ENCODE measurements at places on chromosomes 4 and X. TPM values are rescaled to one million over a fixed set of nuclear protein-coding genes. Genes with fewer than 3 reads are reported as not detected.

DNA sequence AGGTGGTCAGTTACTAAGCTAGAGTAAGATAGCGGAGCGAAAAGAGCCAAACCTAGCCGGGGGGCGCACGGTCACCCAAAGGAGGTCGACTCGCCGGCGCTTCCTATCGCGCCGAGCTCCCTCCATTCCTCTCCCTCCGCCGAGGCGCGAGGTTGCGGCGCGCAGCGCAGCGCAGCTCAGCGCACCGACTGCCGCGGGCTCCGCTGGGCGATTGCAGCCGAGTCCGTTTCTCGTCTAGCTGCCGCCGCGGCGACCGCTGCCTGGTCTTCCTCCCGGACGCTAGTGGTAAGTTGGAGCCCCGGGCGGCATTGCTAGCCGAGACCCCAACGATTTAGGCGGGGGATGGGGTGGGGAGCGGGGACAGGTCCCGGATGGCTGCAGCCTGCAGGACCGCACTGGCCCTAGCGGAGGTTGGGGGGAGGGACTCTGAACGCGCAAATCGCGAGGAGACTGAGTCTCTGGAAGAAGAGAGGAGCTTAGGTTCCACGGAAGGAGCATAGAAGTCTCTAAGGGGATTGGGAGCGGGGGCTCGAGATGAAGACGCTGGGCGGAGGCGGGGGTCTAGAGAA is 573 bp downstream of the HTR2C start:
- DNase-seq = no peak

DNA sequence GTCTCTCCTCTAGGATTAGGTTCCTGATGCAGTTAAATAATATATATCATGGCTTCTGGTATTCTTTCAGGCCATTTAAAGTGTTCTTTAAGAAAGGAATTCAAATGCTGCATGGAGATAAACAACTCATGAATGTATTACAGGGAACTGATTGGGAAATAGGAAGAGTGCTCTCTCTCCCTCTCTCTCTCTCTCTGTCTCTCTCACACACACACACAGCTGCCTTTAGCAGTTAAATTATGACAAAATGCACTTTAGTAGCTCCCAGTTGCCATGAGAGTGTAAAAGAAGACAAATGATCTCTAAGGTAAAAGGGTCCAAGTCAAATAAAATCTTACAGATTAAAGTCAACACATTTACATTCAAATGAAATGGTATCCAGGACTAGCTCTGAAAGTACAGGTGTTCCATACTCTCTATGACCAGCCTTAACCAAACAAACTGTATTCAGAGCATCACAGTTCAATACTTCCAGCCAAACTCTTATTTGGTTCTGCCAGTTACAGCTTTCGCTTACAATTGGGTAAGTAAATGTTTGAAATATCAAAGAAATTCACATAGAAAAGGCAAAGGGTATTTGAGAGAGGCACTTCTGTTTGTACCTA is 94.7 kb upstream of the CXXC4 start:
- no peak for DNase-seq

GRCh38 chr4:9970399-9971011 is 50.8 kb downstream of the SLC2A9 start:
- DNase-seq = no peak

- DNase-seq = no peak
Measured at GRCh38 chr4:173448608-173449379, 49.9 kb upstream of the SCRG1 start.

GRCh38 chrX:1614927-1615326 is at the start of gene ASMT:
Gene ASMT (plus strand): TSS chrX:1615059. CDS start chrX:1615200, 141 bp downstream.
- DNase-seq = no peak

- DNase-seq = peak; percentile 79
Measured at GRCh38 chr4:156615066-156615531, 356.5 kb downstream of the PDGFC start.

GRCh38 chrX:134658760-134659023 is 421 bp upstream of the PLAC1 start:
- DNase-seq = no peak

DNA sequence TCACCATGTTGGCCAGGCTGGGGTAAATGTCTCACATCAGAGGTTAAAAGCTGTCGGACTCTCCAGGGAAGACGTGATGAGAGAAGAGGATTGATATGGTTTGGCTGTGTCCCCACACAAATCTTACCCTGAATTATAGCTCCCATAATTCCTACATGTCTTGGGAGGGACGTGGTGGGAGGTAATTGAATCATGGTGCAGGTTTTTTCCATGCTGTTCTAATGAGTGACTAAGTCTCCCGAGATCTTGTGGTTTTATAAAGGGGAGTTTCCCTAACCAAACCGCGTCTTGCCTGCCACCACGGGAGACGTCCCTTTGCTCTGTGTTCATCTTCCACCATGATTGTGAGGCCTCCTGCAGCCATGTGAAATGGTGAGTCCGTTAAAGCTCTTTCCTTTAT is 64.4 kb downstream of the ASMT start:
- peak; percentile 65 for DNase-seq

DNA sequence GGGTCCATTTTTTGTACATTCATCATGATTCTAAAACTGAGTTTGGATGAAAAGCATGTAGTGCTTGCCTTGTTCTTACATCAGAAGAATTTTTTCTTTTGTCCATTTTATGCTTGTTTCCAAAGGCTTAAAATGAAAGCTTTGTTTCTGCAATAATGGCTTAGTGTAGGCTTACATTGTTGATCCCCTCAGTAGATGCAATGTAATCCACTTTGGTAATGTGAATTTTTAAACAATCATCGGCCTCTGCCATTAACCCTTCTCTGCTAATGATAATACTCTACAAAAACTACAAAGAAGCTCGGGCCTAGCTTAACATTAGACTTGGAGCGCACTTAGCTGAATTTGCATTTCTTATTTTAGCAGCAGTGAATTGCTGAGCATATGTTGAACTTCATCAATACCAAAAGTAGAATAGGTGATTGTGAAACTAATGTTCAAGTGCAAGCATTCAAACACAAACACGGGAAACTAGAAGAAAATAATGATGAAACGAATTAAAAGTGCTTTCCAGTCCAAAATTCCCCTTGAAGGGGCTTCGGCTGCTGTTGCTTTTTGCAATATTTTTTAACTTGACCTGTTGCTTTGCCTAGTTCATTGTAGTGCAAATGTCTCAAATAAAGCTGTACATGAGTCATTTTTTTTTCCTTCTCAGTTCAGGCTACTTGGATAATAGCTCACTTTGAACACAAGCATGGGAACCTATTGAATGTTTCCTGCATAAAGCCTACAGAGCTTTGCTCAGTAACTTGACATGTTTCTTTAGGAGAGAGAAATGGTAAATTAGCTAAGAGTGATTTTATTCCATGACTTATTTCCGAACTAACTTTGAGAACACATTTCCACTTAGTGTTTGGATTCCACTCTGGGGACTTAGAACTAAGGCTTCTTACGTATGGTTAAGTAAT is 66.5 kb downstream of the SLIT2 start:
- DNase-seq = no peak

DNA sequence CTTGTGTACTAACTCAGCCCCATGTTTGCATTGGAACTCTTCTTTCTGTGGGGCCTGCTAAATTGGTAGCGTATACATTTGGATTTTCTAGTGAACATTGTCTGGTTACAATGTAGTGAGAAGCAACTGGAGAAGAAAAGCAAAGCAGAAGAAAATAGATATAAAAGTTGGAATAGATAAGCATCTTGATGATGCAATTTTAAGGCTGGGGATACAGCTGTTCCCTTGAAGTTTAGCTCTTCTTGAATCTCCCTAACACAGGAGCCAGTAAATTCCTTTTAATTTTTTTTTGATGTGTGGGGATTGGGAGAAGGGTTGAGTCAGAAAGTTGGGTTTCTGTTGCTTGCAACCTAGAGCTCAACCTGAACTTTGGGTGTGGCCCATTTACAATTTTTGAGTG is 308.1 kb downstream of the STIM2 start:
- no peak for DNase-seq

DNA sequence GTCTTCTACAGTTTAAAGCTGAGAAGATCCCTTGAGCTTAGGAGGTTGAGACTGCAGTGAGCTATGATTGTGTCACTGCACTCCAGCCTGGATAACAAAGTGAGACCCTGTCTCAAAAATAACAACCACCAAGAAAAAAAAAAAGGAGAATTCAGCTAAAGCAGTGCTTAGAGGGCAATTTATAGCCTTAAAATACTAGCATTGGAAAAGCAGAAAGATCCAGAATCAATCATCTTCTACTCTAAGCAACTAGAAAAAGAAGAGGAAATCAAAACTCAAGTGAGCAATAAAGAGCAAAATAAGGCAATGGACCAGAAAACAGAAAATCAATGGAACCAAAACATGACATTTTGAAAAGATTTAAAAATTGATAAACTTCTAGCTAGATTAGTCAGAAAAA is 639 bp upstream of the PI4K2B start:
- no peak for DNase-seq

- no peak for DNase-seq
Measured at GRCh38 chr4:101014417-101014816, 332.9 kb downstream of the PPP3CA start.

- DNase-seq = no peak
Measured at GRCh38 chr4:186700746-186701145, 22.9 kb downstream of the FAT1 start.

- DNase-seq = peak; percentile 28
Measured at GRCh38 chrX:47030339-47030738, 47.9 kb upstream of the RGN start.

GRCh38 chr4:187125062-187125461 is 401.4 kb upstream of the FAT1 start:
- DNase-seq = no peak

- DNase-seq = peak; percentile 3
Measured at GRCh38 chrX:112967341-112967740, 126.7 kb upstream of the AMOT start.

GRCh38 chr4:182748949-182749348 is 168.2 kb downstream of the DCTD start:
- DNase-seq = no peak

DNA sequence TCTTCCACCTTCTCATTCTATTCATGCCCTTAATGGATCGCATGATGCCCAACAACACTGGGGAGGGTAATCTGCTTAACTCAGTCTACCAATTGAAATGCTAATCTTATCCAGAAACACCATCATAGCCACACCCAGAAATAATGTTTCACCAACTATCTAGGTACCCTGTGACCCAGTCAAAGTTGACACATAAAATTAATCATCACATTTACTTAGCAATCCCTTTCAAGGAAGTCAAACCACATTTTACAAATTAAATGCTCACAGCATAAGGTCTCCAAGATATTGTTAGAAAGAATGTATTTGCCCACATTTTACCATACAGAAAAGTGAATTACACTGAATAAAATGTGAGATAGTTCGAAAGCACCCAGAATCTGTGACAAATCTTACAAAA is 92.5 kb downstream of the PRSS12 start:
- DNase-seq = no peak

TIGD4 gene
- total RNA-seq = 0.16 TPM

RAB39B gene
- 1.6 TPM for total RNA-seq

NOA1 gene
- total RNA-seq = 12.5 TPM

PDGFC gene
- 22.5 TPM for total RNA-seq

RNF150 gene
- total RNA-seq = 2.4 TPM

REELD1 gene
- not detected for total RNA-seq
